ENCODE measurements at places on chromosomes 1 and 21.

DNA sequence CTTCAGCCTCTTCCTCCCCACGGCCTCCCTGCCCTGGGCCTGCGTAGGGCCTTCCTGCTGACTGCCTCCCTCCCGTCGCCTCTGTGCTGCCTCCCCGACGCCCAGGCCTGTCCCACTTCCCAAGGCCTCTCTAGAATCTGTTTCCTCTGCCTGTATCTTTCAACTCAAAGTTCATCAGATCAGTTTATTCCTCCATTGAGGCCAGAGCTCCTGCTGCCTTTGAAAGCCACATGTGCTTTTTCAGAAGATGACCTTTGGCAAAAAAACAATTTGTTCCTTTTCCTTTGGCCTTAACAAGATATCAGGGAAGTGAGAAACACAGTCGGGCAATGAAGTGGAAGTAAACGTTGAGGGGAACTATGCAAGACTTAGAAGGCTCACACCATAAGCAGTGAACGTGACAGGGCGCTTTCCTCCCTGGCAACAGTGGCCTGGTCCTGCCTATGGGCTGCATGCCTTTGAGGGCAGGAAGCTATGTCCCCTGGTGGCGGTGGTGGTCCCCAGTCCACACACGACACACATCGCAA, 85.9 kb downstream of the PSMG1 start:
- no peak for DNase-seq

GRCh38 chr1:178724728-178725465, at the start of gene RALGPS2:
TSS of gene RALGPS2 (plus strand) at chr1:178725244. CDS start at chr1:178776765, 51,521 bp downstream.
- DNase-seq: peak; percentile 57

- no peak for DNase-seq
Measured at GRCh38 chr1:4083231-4084047, 183.4 kb upstream of the C1orf174 start.

DNA sequence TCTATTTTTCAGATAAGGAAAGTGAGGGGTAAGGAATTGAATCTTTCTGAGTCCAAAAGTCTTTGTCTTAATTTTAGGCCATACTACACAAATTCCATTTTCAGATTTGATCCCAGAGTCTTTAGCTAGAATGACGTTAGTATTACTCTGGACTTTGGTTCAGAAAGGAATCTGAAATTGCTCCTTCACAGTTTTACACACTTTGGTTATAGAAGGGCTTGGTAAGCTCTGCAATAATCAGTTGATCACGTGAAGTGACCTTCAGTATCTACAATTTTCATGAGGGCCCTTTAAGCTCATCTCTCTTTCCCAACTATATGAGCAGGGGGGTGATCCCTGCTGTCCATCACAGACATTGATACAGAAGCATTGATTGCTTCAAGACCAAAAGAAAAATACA, 103.4 kb upstream of the ESRRG start:
- DNase-seq: no peak

- peak; percentile 19 for DNase-seq
Measured at GRCh38 chr21:39675993-39676661, 63.4 kb downstream of the B3GALT5 start.

DNA sequence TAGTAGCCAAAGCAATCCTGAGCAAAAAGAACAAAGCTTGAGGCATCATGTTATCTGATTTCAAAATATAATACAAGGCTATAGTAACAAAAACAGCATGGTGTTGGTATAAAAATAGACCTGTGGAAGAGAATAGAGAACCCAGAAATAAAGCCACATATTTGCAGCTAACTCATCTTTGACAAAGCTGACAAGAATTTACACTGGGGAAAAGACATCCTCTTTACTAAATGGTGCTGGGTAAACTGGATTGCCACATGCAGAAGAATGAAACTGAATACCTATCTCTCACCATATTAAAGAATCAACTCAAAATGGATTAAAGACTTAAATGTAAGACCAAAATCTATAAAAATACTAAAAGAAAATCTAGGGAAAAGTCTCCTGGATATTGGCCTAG, 59.5 kb upstream of the CD55 start:
- no peak for DNase-seq

- DNase-seq: peak; percentile 76
Measured at GRCh38 chr1:53413175-53414001, 45.8 kb upstream of the DMRTB1 start.

DNA sequence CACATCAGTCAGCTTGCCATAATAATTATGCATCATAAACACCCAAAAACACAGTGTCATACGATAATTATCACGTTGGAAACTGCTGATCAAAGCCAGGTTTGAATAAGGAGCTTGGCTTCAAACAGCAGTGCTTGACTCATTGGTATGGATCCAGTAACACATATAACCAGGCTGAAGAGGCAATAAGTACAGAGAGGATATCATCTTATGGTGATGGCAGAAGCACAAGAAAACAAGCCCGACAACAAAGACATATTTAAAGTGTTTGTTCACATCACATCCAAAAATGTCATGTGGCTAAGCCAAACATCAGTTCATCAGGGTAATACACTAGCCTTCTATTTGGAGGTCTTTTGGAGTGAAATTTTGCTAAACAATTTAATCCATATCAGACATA, 389.7 kb downstream of the NCAM2 start:
- DNase-seq: no peak

DNA sequence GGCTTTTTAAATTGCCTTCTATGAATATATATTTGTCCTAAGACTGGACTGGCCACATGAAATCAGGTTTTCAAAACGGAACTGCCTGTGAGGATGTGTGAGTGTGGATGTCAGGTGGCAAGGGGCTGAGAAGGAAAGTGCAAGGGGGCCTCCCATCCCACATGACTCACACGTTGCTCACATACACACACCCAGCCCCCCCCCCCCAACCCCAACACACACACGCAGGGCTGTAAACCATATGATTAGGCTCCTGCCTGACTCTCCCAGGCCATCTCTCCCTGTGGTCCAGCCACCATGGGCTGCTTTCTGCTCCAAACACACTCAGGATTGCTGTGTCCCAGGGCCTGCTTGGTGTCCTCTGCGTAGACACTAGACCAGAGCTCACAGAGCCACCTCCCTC, 22.4 kb downstream of the DEGS1 start:
- peak; percentile 83 for DNase-seq

DNA sequence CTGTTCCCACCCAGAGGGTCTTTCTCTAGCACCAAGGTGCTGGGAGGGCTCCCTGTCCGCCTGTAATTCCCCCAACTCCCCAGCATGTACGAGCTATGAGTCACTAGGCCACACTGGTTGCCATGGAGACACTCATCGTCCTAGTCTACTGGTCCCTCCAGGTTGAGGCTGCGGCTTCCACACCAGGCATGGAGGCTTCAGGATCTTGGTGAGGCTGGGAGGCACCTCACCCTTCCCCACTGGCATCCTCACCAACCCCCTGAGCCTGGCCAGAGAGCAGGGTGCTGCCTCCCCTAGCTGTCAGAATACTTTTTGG, 75.6 kb upstream of the KAZN start:
- peak; percentile 95 for DNase-seq

DNA sequence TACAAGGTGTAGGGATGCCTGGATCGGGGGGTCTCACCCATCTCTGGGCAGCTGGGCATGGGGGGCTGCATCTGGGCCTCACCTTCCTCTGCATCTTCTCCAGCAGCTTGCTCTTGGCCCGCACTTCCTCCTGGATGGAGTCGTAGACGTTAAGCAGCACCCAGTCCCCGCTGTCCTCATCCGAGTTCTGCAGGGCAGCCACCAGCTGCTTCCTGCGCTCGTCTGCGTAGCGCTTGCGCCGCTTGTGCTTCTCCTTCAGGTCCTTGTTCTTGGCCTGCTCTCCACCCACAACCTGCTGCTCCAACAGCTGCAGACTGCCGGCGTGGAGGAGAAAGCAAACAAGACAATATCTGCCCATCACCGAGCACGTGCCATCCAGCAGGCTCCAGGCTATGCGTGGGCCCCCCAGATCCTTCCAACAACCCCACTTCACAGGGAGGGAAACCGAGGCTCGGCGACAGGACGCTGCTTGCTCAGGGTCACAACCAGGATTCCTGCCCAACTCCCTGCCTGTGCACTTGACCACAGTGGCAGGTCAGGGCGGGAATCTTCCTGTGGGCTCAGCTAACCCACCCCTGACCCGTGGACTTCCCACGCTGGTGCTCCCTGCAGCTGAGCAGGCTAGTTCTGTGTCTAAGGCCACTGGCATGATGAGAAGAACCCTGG, 21.5 kb upstream of the DDOST start:
- DNase-seq: no peak

- no peak for DNase-seq
Measured at GRCh38 chr1:206575894-206576737, 36.1 kb downstream of the EIF2D start.

GRCh38 chr1:24878045-24878444, 52.0 kb downstream of the RUNX3 start:
- DNase-seq: no peak

DNA sequence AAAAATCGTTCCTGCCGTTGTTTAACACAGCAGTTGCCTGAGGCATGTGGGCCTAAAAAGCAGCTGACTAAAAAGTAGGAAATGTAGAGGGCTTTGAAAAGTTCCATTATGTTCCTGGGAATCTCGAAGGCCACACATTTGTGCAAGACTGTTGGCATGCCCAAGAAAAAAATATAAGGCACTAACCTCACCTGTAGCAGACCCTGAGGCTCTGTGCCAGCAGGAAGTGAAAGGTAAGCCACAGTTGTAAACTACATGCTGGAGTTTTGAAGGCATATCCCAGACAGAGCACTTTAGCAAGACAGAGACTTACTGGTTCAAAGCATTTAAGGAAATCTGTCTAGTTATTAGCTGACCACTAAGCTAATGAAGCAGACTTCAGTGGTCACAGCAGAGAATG, 52.7 kb downstream of the TRMT1L start:
- DNase-seq: no peak

DNA sequence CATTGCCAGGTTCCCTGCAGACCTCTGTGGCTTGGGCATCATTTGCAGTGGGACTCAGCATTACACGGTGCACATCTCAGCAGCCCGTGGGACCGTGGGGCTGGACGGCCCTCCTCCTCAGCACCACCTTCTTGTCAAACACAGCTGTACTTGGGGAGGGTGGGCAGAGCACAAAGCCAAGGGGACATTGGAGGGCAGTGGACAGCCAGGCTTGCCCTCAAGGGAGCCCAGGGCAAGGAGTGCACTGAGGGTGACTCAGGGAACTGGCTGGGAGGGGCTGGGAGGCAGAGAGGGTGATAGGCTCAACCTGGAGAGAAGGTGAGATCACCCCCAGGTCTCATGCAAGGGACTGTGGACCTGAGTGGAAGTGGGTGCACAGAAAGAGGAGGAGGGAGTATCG, 3.4 kb downstream of the CAPN9 start:
- DNase-seq: no peak

GRCh38 chr1:41920658-41921057, 1.9 kb upstream of the HIVEP3 start:
- peak; percentile 58 for DNase-seq

DNA sequence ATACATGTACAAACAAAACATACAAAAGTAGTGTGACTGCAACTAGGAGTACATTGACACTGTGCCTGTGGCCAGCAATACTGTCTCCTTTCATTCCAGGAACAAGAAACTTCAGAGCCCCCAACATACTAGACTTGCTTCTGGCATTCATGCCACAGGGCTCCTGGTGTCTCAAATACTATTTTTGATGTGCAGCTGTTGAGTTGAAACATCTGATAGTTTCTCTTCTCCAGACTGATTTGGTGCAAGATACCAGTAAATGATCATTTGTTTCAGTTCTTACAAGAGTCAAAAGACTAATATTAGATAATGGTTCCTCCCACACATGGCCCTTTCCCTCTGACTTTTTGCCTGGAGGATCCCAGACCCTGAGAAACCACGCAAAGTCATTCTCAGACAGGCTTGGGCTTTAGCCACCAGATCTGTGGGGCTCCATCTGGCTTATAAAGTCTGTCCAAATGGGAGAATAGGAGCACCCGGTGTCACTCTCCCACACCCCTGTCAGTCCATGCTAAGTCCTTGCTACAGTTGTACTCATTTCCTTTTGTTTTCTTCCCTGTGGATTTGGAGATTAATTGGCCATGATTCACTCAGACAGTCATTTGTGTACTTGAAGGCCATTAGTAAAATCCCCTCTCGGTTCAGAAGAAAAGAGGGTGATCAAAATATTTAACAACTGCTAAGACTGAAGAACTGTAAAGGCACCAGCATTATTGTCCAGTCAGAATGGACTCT, 163.5 kb upstream of the RUNX1 start:
- peak; percentile 79 for DNase-seq

- DNase-seq: no peak
Measured at GRCh38 chr1:223077247-223077833, 65.7 kb downstream of the TLR5 start.

DNA sequence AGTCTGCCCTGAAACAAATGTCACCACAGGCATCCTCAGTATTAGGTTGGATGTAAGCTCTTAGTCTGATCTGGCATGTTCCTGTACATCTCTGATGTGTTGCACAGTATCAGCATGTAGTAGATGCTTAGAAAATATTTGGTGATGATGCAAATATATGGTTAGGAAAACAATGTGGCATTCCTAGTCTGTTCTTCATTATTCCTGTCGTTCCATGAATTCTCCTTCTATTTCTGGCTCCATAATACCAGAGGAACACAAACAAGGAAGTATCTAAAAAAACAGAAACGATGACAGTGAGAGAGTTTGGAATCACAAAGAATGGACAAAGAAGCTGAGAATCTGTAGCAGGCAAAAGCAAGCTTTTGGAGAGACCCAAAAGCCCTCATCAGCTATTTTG, 236.6 kb downstream of the HHAT start:
- no peak for DNase-seq

DNA sequence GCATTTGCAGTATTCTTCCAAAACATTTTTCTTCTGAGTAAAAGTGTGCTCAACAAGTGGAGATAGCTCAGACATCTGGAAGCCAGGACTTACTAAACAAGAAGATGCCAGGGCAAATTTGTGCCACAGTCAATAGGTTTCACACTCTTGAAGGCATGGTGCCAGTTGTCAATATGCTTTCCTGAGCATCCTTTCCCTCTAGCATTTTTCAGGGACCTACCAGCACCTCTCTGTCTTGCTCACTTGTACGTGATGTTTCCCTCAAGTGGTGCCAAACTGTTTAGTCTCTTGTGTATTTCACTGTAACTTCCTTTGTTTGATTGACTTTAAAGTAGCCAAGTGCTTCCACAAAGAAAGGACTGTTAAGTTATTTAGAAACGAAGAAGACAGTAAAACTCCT, 194.0 kb upstream of the SGIP1 start:
- DNase-seq: no peak

GRCh38 chr1:67821263-67821662, 12.0 kb downstream of the GNG12 start:
- no peak for DNase-seq

- DNase-seq: no peak
Measured at GRCh38 chr1:63728611-63729226, 45.1 kb upstream of the ROR1 start.

- DNase-seq: no peak
Measured at GRCh38 chr1:89949991-89950624, 44.8 kb upstream of the ZNF326 start.

Data from fibroblast of mammary gland (primary cell).